Activated CD4-positive, alpha-beta T cell treated with anti-CD3 and anti-CD28 coated beads, Interleukin-2, amount 50 U/mL, for 24 hours (primary cell): ENCODE measurements at places on chromosomes 2 and 18.

DNA sequence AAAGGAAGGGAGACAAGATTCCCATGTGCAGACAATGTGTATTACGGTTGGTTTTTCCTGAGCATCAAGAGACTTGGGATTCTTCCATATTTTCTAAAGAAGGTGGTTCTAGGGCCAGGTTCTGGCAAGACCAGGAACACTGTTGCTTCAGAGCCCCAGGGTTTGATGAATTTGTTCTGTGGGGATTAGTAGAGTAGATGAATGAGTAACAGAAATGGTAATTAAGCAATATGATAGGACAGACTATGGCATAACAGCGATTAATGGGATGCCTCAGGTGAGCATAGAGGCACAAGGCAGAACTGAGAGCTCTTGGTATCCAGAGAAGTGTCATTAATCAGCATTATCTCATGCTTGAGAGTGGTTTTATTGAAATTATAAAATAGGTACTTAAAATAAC, 82.8 kb upstream of the PNPT1 start:
- DNase-seq: no peak

GRCh38 chr2:241067501-241068135, 34.5 kb downstream of the MTERF4 start:
- DNase-seq: no peak

- no peak for DNase-seq
Measured at GRCh38 chr2:213150315-213151097, 906 bp downstream of the IKZF2 start.

DNA sequence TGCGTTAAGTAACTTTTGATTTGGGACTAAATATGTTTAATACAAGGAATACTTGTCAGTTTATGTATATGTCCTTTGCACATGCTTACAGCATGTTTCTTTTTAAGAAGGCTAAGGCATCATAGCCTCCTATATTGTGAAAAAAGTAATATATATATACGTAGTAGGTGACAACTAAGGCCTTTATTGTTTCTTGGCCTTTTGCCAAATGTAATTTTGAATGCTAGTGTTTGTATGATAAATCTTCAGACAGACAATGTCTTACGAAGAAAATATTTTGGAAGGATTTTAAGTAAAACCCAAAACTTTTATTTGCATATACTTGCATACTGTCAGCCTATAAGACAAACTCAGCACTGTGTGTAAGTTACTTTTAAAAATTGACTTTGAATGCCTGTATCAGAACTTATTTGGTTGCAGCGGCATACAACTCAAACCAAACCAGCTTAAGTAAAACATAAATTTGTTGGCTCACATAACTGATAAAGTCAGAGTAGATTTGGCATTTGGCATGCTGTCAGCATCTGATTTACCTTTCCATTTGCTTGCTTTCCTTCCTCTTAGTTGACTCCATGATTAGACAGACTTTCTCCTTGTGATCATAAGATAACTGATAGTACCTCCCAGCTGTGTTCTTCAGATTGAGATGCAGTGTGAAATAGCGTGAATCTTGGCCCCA, 24.4 kb downstream of the UBE2E3 start:
- no peak for DNase-seq

DNA sequence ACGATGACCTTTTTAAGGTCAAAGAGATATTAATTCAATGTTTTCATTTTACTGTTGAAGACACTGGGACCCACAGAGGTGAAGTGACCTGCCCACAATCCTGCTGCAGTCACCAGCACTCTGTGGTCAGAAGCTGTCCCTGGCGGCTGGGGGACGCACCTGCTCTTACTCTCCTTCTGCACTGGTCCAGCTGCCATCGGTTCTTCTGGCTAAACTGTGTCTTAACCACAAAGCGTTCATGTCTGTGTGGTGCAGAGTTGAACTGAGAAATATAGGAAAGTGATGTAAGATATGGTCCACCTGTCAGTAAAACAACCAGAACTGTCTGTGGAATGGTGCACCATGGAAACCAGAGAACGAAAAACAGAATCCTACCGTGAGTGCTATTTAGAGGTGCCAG, 44.9 kb upstream of the SMIM21 start:
- DNase-seq: no peak

- DNase-seq: no peak
Measured at GRCh38 chr2:64658269-64658668, 4.6 kb upstream of the SERTAD2 start.

DNA sequence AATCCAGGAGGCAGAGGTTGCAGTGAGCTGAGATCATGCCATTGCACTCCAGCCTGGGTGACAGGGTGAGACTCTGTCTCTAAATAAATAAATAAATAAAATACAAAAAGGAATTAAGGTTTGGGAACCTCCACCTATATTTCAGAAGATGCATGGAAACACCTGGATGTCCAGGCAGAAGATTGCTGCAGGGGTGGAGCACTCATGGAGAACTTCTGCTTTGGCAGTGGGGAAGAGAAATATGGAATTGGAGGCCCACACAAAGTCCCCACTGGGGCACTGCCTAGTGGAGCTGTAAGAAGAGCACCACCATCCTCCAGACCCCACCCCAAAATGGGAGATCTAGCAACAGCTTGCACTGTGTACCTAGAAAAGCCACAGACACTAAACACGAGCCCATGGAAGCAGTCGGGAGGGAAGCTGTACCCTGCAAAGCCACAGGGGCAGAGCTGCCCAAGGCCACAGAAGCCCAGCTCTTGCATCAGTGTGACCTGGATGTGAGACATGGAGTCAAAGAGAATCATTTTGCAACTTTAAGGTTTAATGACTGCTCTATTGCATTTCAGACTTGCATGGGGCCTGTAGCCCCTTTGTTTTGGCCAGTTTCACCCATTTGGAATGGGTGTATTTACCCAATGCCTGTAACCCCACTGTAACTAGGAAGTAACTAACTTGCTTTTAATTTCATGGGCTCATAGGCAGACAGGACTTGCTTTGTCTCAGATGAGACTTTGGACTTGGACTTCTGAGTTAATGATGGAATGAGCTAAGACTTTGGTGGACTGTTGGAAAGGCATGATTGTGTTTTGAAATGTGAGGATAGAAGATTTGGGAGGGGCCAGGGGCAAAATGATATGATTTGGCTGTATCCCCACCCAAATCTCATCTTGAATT, 265.3 kb downstream of the ZEB2 start:
- no peak for DNase-seq

- DNase-seq: no peak
Measured at GRCh38 chr18:50606609-50607008, 46.7 kb downstream of the MAPK4 start.
